ENCODE measurements at places on chromosomes 12 and 14.
A peak's percentile ranks its signal among the peaks of the same experiment; 100 is the strongest.

DNA sequence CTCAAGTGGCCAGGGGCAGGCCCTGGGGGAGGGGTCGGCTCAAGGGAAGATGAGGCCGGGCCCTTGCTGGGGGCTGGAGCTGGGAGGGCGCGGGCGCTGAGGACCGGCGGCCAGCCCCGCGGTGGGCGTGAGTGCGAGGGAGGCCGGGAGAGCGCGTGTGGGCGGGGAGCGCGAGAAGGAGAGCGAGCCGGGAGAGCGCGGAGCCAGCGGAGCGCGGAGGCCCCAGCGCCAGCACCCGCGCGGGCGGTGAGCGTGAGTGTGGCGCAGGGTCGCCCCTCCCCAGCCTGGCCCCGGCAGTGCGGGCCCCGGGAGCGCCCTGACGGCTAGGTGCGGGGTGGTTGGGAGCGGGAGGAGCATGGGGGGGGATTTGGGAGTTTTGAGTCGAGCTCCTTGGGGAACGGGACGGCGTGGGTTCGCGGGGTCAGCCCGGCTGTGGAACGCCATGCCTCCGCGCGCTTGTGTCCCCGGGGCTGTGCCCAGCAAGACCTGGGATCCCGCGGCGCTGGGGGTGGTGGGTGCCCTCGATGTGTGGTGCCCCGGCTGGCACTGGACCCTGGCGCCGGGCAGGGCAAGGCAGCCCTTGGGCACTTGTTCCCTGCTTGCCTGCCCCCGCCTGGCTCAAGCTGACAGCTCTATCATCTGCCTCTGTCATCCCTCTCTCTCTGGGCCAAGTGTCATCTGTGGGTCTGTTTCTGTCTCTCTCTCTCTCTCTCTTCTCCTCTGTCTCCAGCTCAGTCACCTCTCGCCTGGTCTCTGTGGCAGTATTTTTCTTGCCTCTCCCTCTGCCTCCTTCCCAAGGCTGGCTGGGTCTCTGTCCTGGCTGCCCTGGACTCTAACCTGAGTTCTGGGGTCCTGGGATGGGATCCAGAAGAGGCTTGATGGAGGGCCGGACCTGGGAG is at the start of gene LBHD2:
Gene LBHD2 (plus strand): TSS at position 190 of the 899 bp plus-strand sequence. CDS start 1,803 bp downstream, outside the sequence.
- no peak for DNase-seq

GRCh38 chr12:62763861-62764645 is 170.9 kb downstream of the PPM1H start:
- DNase-seq: no peak

DNA sequence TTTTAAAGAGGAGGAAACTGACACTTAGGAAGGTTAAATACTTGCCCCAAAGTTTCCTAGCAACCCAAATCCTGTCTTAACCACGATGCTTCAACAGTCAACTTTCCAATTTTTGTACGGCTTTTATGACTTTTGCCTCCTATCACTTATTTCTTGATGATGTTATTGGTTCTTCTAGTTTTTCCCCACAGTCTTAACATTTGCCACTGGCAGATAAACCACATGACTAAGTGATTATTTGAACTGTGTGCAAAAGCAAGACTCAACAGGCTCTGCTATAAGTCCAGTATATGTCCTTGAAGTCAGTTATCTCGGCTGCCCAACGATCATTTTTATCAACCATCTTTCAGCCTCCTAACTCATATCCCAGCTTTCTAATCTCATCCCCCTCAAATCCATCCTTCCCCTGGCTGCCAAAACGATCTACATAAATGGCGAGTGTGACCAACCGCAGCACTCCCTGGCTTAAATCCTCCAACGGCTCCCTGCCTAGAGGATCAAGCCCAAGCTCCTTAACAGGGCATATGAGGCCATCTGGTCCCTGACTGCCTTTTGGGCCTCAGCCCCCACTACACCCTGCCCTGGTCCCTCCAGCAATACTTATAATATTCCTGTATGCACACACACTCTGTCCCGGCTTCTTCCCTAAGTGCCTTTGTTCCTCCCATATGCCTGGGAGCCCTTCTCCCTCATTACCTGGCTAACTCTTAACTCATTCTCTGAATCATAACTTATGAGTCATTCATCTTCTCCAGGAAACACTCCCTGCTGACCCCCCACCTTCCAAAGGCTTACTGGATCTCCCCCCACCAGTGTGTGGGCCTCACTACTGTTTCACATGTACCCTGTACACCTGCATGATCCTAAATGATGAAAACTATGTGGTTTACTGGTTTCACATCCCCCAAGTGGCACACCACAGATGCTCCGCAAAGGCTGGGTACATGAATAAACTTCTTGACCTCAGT is 8.8 kb downstream of the VPS37B start:
- DNase-seq: peak; percentile 66

GRCh38 chr14:42778984-42779383 is 1172.3 kb downstream of the LRFN5 start:
- DNase-seq: no peak

DNA sequence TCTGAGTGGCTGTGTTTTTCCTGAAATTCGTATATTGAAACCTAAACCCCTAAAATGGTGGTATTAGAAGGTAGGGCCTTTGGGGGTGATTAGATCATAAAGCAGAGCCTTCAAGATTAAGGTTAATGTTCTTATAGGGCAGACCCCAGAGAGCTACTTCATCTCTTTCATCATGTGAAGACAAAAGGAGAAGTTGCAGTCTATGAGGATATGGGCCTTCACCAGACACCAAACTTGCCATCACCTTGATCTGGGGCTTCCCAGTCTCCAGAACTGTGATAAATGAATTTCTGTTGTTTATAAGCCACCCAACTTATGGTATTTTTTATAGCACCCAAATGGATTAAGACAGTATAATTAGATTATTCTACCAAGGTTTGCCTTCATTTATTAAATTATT is 275.0 kb upstream of the ATP2B1 start:
- DNase-seq: no peak

- no peak for DNase-seq
Measured at GRCh38 chr14:24143511-24143910, 2.1 kb upstream of the EMC9 start.

DNA sequence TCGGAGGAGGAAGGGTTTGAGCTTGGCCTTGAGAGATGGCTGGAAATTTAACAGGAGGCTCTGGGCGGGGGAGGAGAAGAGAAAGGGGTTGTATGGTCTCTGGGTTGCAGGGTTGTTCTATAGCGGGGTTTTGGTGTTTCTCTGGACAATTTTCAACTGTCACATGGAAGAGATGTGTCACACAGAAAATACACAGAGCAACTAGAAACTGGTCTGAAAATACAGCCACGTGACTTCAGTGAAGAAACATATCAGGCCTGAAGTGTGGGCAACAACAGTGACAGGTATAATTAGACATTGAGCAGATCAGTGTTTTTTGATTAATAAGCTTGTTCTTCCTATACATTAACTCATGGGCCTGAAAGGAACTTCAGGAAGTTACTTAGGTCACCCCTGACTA is 205.3 kb upstream of the HMGA2 start:
- no peak for DNase-seq

- DNase-seq: no peak
Measured at GRCh38 chr14:84065811-84066210, 1464.1 kb upstream of the FLRT2 start.

- DNase-seq: no peak
Measured at GRCh38 chr12:117120787-117121186, 21.6 kb upstream of the TESC start.

- DNase-seq: peak; percentile 42
Measured at GRCh38 chr12:46342562-46343033, 30.0 kb downstream of the SLC38A2 start.

DNA sequence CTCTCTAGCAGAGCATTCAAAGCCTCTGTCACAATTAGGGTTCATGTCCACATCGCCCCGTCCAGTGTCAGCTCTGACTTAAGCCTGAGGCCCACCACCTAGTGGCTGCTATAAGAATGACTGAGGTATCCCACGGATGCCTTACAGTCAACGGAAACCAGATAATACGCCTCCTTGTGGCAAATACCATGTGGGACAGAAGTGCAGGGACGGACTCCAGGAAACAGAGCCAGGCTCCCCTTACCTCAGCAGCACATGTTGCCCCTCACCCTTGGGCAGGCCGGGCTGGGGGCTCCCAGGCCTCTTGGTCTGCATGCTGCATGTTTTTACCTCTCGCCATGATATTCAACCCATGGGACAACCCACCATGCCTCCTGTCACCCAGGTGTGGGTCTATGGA is 86.3 kb downstream of the VWF start:
- peak; percentile 55 for DNase-seq

DNA sequence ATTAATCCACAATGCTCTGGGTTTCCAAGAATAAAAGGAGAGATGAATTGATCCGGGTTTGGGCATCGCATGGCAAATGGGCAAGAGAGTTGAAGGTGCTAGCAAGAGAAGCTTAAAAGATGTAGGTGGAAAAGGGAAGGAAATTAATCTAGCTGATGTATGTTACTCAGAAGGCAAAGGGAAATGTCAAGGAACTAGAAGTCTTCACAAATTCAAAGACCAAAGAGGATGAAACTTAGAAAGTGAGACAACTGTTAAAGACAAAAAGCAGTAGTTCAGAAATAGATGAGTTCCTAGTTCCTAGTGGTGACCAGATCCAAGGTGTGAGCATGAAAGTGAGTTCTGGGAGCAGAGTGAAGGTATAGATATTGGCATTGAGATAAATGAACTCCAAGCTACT is 228.3 kb downstream of the SEC23A start:
- no peak for DNase-seq

DNA sequence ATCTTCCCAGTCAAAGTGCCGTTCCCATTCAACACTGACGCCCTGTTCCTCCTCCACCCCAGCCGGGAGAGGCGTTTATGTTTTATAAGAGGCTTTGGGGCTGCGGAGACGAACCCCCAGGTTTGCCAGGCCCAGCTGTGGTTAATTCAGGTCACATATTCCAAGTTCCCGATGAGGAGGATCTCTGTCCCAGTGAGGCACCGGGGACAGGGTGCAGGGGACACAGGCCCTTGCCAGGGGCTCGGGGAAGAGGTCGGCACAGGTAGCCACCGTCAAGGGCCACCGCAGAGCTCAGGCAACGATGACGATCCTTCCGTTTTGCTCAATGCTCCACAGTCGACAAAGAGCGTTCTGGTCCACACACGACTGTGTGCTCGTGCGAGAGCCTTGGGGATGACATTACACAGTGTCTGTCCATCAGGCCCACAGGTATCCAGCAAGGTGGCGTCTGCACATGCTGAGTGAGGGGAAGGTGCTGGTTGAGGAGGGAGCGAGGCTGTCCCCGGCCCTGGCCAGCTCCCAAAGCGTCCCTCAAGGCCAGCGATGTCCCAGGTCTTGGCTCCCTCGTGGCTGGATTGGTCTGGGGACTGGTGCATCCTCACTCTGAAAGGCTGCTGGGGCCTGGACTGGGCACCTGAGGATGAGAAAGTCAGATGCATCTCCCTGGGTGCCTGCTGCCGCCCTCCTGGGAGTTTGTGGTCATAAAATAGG is 189.2 kb upstream of the C14orf180 start:
- DNase-seq: no peak

- DNase-seq: no peak
Measured at GRCh38 chr14:77154421-77154820, 12.8 kb upstream of the ZDHHC22 start.

DNA sequence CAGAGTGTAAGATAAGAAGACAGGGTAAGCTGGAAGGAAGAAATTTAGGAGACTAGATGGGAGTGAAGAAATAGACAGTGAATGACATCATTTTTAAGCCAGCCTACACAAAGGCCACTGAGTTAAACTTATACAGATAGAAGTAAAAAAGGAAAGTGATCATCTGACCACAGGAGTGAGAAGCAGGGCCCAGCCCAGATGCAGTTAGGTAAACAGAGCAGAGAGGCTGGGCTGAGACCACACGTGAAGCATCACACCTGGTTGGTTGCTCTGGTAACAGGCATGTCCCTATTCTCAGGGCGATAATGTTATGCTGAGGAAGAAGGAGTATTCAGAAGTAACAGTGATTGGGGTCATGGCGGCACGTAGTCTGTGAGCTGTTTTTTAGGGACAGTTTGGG is 1079.4 kb downstream of the AACS start:
- no peak for DNase-seq

GRCh38 chr12:52156311-52156710 is 35.5 kb downstream of the KRT80 start:
- no peak for DNase-seq

DNA sequence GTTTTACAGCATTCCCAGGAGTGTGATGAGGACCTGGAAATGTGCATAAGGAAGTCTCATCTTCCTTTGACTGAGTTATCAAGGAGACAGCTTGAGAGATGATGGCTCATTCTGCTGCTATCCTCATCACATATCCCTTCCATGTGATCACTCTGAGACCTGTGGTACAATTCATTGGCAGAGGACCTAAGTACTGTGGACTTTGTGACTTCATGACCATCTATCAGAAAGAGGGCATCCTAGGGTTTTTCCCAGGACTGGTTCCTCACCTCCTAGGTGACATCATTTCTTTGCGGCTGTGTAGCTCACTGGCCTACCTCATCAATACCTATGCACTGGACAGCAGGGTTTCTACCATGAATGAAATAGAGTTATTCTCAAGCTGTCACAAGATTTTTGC is 172.1 kb upstream of the PLEKHG7 start:
- DNase-seq: no peak

DNA sequence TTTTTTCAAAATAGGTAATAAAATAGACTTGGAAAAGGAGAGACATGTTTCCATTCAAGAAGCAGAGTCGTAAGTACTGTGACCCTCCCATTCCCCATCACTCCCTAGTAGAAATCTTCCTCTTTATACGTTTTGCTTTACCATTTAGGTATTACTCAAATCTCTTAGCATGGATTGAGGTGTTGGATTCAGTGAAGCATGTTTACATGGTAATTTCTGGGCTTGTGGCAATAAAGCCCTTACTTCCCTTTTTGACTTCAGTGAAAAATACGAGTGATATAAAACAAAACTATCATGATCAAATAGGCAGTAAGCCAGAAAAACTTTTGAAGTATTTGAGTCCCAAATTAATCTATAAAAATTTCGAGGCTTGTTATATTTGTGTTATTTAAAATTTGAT is 27.4 kb downstream of the RAB21 start:
- DNase-seq: no peak

DNA sequence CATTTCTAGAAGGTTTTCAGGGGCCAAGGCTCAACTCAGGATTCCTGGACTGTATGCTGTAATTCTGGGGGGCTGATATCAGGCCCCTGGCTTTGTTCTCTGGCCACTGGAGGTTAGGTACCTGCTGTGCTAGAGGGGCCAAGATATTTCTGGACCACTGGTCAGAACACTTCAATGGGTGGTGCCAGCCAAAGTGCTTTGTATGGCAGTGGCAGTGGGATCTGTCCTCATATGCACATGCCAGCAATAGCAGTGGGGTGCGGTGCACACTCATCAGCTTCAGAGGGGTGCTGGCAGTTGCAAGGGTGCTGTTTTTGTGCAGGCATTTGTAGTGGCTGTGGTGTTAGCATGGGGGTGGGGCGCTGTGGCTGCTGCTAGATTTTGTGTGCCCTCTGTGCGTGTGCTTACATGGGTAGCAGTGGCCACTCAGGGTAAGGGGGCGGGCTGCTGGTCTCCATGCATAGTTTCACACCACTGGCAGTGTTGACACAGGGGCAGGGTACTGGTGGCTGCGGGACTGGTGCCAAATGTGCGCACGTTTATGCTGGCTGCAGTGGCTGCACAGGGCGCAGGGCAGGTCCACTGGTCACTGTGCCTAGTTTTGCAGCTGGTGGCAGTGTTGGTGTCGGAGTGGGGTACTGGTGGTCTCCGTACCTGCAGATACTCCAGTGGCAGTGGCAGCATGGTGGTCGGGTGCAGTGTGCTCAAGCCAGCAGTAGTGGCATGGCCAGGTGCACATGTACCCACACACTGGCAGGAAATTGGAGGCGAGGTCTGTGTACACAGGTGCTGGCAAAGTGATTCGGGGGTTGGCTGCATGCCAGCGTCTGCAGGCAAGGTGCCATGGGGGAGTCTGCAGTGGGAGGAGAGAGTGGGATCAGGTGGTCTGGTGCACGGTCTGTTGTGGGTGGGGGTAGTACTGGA is 12.6 kb downstream of the NOPCHAP1 start:
- no peak for DNase-seq

All from activated naive CD4-positive, alpha-beta T cell treated with anti-CD3 and anti-CD28 coated beads, Interleukin-2, amount 10 ng/mL, durations not matched to agents 7 days and 5 days (primary cell).